Left ventricle myocardium superior (tissue), 1 donor: ENCODE measurements at places on chromosomes 6 and 20. TPM values are rescaled to one million over a fixed set of nuclear protein-coding genes. Genes with fewer than 3 reads are reported as not detected.

DNA sequence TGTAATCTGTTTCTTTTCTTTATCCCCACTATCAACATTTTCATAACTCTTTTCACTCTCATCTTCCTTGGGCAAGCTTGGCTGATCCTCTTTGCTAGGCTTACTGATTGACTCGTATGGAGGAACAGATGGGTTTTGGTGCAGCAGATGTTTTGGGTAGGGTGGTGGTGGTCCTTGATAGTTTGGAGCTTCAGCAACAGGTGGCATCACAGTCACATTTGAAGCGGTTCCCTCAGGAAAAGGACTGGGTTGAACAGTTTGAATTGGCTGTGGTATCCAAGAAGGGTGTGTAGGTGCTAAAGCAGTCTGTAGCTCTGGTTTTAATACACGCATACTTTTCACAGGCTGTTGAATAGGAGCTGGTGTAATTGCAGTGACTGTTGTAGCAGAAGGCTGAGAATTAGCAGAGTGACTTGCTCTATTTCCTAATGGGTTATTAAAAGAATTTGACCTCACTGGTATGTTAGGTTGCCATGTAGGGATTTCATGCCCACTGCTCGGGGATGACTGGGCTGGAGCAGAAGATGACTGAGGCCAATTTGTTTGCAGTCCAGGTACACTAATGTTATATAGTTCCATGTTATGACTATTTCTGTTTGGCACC lies 34.5 kb downstream of the LATS1 start:
- no peak for DNase-seq

Gene PRRC2A
- 76.9 TPM for total RNA-seq

DNA sequence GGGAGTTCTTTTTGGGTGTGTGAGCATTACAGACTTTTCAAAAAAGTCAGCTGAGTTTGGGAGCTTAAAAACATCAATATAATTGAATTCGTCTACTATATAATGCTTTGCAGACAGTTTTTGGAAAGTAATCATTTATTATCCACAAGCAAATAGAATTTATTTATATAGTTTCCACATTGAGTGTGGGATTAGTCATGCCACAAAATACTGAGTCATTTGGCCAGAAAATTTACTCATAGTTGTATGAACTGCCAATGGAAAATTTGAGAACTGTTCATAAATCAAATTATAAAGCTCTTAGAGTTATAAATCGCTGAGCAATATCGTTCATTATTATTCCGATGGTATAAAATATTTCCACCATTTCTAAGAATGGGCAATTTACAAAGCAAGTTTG lies 5.0 kb downstream of the BEND6 start:
- DNase-seq, result no peak

Gene COL12A1
- total RNA-seq, result 9.5 TPM

Gene TEAD3
- 30.4 TPM for total RNA-seq

GRCh38 chr6:127291495-127291894 lies 24.8 kb downstream of the RNF146 start:
- no peak for DNase-seq

DNA sequence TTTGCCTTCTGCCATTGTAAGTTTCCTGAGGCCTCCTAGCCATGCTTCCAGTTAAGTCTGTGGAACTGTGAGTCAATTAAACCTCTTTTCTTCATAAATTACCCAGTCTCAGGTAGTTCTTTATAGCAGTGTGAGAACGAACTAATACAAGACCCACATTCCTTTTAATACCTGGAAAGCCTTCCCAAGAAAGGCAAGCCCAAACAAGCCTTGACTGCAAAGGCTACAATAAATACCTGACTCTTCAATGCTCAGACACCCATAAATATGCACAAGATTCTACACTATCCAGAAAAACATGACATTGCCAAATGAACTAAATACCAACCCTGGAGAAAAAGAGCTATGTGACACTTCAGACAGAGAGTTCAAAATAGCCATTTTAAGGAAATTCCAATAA lies 338.8 kb downstream of the HAO1 start:
- no peak for DNase-seq

- no peak for DNase-seq
These were observed 65.9 kb upstream of the DDR1 start for GRCh38 chr6:30818391-30818841.

DNA sequence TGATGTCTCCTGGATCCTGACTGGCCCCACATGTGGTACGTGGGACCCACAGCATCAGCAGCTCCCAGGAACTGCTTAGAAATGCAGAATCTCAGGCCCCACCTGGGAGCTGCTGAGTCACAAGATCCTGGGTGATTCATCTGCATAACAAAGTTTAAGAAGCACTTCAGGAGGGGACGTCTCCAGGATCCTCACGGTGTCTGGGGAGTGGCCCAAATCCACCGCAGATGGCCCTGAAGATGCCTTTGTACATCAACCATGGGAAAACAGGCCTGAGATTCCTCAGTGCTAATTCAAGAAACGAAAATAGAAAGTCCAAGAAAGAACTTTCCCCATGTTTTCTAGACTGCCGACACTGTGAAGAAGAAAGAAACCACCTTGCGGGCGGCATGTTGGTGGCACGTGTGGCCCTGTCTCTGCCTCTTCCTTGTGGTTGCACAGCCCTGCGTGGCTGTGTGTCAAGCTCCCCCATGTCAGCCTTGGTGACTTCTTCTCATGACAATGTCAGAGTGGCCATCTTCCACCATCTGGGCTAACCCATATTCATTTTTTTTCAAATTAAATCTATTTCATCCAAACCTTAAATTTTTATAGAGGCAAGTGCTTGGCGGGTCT lies 26.1 kb downstream of the RRBP1 start:
- no peak for DNase-seq

Gene CCN6
- not detected for total RNA-seq

DNA sequence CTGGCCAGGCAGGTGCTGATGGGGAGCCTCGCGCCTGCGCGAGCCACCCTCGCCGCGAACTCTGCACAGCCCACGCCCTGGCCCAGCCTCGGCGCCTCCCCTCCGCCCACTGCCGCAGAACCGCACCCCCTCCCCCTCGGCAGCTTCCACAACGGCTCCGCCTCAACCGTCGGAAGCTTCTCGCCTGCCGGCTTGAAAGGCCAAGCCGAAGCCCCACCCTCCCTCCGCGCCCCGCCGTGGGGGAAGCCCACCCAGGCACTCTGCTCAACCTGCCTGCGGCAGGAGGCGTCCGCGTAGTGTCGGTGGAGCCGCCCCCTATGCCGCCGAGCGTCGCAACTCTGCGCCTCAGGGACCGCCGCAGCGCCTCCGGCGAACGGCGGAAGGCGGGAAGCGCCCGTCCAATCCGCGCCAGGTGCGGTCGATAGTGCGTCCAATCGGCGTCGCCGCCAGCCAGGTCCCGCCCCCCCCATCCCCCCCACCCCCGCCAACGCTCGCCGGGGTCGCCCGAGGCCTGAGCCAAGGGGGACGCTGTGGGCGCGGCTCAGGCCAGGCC lies at the start of gene SYCP2:
SYCP2 (minus strand) TSS at position 342 of the 553 bp plus-strand sequence. CDS start 11,224 bp downstream, outside the sequence.
- peak; percentile 82 for DNase-seq

DNA sequence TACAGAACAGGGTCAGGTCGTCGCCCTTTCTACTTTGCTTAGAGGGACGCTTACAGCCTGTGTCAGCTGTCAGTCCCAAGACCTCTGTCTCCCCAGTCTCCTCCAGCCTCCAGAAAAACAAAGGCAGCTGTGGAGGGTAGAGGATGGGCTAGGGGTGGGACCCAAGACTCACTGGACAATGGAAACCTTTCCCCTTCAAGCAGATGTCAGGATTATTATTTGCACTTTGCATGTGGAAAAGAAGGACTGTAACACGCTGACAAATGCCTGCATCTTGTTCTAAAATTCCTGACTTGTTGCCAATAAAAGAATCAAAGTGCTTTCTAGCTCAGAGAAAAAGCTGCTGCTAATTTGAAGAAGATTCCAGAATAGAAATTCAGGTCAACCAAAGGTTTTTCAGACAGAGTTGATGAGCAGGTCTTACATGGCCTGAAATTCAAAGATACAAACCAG lies 58.7 kb downstream of the SNX5 start:
- DNase-seq, result no peak

DNA sequence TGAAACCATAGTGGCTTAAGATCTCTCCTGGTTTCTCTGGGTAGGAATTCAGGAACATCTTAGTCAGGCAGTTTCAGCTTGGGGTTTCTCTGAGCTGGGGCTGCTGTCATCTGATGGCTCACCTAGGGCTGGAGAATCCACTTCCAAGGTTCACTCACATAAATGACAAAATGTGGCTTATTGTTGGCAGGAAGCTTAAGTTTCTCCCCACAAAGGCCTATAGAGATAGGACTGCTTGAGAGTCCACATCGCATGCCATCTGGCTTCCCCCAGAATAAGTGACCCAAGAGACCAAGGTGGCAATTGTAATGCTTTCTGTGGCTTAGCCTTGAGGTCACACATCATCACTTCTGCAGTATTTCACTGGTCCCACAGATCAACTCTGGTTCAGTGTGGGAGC lies 131.4 kb downstream of the EDN1 start:
- no peak for DNase-seq

DNA sequence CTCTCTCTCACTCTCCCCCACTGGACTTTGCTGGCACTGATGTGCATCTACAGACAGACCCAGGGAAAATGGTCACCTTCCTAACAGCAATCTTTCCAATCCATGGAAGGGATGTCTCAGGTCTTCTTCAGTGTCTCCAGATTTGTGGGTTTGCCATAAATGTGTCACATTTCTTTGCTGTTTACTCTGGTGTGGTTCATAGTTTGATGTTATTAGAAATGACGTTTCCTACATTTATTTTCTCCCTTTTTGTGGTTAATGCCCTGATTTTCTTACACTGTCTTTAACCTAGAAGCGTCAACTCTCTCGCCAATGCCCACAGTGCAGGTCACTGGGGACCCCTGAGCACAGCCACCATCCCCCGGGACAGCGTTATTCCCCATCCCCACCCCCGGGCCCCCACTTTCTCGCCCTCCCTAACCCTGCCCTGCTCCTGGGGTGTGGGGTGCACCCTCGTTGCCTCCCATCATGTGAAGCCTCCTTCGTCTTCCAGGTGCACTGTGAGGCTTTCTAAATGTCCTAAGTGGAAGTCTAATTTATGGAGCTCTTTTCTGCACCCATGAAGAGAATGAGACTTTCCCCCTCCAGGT lies 86.5 kb downstream of the YTHDF1 start:
- no peak for DNase-seq

Gene GSTA2
- total RNA-seq, result not detected

DNA sequence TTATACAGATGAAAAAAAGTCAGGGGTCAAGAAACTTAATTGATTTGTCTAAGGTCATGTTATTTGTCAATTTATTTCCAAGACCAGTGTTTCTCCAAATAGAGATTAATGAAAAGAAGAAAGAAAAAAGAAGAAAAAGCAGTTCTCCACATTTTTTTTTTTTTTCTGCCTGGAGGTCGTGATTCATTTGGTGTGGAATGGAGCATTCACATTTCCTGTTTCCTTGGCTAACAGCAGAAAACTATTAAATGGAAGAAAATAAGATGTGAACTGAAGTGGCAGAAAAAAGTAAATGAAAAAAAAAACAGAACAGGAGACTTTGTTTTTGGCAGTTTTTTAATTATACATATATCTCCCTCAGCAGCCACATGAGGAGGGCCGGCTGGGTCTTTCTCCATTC lies 470.8 kb upstream of the ZNF337 start:
- DNase-seq, result no peak

Gene TSBP1
- total RNA-seq, result not detected

- DNase-seq, result no peak
These were observed 212.9 kb upstream of the PRDM1 start for GRCh38 chr6:105873211-105873704.
